HCEC 1CT (cell line): ENCODE measurements at places on chromosomes 2 and 18.

- no peak for DNase-seq
Measured at GRCh38 chr2:47072728-47073191, 82.3 kb downstream of the STPG4 start.

- DNase-seq = no peak
Measured at GRCh38 chr18:2847317-2848246, 776 bp downstream of the EMILIN2 start.

DNA sequence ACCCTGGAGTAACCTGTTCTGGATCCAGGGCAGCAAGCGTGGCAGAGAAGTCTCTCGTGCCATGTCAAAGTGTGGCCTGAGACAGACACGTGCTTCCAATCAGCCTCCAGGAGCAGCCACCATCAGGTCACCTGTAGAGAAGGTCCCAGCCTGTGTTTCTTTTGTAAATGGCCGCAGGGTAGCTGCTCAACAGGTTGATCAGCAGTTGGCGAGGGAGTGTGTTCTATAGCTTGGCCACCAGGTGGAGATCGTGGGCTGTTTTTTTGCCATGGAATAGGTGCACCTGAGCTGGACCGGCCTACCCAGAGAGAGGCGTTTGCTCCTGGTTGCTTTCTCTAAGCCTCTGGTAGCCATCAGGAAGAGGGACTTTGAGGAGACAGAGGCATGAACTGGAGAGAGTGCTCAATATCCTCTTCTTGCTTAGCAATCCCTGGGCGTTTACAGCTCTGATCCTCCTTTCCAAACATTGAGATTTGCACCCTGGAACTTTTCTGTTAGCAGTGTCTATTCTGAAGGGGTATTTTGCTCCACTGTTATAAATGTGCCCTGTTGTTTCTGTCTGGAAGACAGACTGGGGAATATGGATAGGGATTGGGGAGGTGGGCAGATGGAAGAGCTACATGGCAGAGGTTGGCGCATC, 34.2 kb upstream of the EN1 start:
- peak; percentile 37 for DNase-seq

GRCh38 chr2:120396013-120396860, 50.3 kb downstream of the INHBB start:
- DNase-seq = no peak

GRCh38 chr2:221064880-221065279, 507.2 kb downstream of the EPHA4 start:
- no peak for DNase-seq
